ENCODE measurements at places on chromosomes 1 and 21.
A peak's percentile ranks its signal among the peaks of the same experiment; 100 is the strongest.

DNA sequence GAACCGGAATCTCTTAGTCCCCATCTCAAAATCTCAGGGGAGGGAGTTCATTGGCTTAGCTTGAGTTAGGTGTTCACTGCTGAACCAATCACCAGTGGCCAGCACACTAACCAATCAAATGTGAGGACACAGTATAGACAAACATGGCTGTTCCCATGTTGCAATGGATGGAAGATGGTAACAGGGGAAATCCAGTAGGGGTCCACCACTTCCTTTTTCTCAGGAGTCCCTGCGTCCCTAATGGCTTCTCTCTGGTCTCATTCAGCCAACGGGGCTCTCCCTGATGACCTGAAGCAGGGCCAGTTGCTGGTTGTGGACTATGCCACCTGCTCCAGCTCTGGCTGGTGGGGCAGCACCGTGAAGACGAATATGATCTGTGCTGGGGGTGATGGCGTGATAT is 9.7 kb downstream of the CELA2B start:
- no peak for DNase-seq

DNA sequence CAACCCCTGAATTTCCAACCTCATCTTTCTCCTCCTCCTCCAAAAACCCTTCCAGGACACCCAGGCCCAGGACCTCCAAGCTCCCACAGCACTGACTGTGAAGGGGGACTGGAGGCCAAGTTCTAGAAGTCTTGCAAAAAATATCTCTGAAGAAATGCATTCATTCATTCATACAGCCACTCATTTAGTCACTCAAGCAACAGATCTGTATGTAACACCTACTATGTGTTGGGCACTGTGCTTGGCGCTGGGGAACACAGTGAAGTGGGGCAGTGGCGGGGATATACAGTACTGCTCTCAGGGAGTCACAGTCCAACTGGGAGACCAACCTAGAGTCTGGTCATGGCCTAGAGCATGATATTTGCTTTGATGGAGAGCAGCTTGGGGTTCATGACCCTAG is 15.3 kb upstream of the TNFRSF1B start:
- no peak for DNase-seq

- DNase-seq: no peak
Measured at GRCh38 chr1:47709019-47709871, 271.4 kb downstream of the FOXD2 start.

GRCh38 chr1:94925561-94926125 is 1.3 kb downstream of the CNN3 start:
- peak; percentile 70 for DNase-seq

- no peak for DNase-seq
Measured at GRCh38 chr1:235913311-235913710, 46.6 kb upstream of the LYST start.

DNA sequence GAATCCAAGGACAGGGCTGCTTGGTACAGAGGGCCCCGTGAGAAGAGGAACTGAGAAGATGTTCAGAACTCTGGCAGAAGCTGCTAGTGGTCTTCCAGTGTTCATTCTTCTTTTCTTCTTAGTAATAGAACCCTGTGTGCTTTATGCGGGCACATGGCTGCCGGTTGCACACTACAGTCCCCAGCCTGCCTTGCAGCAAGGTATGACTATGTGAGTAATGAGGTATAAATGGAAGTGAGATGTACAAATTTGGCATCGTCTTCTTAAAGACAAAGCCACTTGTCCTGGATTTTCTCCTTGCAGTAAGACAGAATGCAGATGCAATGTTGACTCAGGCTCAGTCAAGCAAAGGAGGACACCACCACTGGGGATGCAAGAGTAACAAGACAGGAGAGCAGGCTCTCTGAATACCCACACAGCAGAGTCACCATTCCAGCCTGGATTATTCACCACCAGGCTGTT is 15.0 kb upstream of the ATP1B1 start:
- DNase-seq: no peak

GRCh38 chr1:106072909-106073600 is 983.4 kb upstream of the PRMT6 start:
- DNase-seq: no peak

DNA sequence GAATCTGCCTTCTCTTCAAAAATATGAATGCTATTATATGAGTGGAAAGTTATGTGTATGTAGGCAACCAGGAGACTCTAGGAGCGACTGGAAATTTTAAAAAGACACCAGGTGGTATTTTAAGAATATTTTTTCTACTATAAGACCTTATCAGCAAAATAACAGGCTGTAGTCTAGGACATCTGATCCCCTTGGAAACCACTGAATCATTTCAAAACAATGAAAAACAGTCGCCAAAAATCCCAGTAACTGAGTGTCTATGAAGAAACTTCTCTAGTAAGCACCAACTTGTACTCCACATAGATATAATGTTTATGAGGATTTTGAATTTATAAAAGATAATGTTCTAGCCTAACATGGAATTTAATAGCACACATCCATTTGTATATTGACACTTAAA is 358.5 kb downstream of the GPATCH2 start:
- no peak for DNase-seq

DNA sequence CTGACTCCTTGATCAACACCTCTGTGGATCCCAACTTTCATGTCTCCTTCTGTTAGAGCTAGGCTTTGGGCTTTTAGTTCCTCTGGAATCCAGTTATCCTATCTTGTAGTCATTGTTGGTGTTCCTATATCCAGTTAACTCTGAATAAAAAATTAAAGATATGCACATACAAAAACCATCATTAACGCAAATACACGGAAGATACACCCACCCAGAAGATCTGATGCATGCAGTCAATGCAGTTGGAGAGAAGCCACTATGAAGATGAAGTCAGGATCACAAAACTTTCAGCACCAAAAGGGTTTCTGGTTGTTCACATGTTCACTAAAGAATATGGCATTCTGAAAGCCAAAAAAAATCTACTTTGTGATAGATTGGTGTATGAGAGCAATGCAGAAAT is 123.6 kb upstream of the LHX8 start:
- DNase-seq: no peak

DNA sequence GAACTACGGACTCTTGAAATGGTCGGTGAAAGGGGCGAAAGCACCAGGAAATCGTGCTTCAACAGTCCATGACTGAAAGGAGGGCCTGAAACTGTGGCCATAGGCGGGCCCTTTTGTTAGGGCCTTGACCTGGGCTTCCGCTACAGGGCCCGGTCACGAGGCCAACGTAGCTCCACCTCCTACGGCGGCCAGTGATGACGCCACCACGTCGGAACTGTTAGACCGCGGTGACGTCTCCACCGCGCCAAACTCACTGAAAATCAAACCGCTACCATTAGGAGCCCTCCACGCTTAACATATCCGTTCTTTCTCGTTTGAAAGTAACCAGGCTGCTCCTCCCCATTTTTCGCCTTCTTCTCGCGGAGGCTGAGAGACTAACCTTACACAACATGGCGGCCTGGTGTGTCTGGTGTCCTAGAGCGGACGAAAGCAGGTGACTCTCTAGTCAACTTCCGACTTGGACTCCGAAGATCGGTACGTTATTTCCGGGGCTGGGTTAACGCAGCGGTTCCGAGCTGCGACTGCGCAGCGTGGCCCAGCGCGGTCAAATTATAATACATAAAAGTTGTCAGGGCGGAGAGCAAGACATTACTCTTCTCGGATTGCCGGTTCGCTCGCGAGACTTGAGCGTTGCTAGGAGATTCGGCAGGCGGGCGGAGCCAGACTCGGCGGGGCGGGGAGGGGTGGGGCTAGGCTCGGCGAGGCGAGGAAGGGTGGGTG is 371 bp upstream of the CACYBP start:
- peak; percentile 98 for DNase-seq

GRCh38 chr1:46530791-46531409 is 20.5 kb downstream of the KNCN start:
- DNase-seq: peak; percentile 70

- no peak for DNase-seq
Measured at GRCh38 chr1:179663810-179664209, 72.2 kb downstream of the TDRD5 start.

DNA sequence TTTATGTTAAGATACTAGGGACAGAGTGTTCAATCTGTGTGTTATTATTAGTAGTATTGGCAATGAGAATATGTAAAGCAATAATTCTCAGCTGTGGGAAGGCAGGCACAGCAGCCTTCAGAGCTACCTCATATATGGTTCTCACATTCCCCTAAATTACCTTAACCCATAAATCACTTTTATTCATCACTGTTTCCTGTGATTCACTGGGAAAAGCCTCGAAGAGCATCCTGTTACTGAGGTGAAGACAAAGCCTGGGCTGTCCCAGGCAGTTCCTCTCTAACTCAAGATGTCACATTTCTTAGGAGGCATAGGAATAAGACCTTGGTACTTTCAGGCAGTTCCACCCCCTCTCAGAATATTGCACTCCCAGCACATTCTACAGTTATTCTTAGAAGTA is 965.7 kb downstream of the NCAM2 start:
- no peak for DNase-seq

- DNase-seq: no peak
Measured at GRCh38 chr1:174158767-174159251, 511 bp upstream of the RABGAP1L start.

- DNase-seq: no peak
Measured at GRCh38 chr1:10965546-10966226, 46.8 kb upstream of the TARDBP start.

DNA sequence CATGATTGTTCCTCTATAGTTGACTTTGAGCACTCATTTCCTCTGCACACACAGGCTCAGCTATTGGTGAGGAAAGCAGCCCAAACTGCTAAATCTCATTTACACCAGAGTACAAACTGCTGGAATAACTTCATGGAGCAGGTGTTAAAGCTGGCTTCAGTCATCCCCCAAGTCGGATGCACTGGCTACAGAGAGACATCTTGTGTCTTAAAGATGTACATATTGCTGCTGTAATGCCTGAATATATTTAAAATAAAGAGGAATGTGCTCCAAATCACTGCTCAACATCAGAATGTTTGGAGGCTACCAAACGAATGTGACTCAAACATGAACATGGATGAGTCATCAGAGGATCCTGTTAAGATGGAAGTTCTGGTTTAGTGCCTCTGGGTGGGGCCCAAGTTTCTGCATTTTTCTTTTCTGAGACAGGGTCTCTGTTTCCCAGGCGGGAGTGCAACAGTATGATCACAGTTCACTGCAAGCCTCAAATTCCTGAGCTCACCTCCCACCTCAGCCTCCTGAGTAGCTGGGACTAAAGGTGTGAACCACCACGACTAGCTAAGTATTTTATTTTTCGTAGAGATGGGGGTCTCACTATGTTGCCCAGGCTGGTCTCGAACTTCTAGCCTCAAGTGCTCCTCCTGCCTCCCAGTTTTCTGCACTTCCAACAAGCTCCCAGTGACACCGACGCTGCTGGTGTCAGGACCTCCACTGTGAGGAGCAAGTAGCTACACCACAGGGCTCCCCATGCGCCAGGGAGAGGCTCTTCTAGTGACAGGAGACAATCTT is 79.0 kb upstream of the KRTAP19-8 start:
- no peak for DNase-seq

GRCh38 chr1:221638595-221638994 is 103.3 kb downstream of the DUSP10 start:
- no peak for DNase-seq

- DNase-seq: peak; percentile 41
Measured at GRCh38 chr1:29682919-29683295, 446.6 kb downstream of the PTPRU start.

DNA sequence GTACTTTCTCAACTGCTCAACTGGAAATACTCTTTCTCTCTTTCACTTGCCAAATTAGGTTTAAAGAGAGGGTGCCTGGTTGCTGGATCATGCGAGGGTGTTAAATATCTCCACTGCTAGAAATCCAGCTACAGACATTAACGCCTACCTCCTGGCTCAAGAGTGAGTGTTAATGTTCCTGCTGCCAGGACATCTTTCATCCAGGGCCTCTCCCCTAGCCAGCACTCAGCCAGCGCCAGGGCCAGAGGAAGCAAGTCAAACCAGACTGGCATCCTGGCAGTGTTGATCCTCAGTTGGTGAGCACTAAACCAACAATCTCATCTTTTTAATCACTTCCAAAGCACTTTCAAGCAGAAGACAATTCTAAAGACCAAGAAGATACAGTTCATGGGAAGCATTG is 92.9 kb upstream of the BARHL2 start:
- DNase-seq: no peak

DNA sequence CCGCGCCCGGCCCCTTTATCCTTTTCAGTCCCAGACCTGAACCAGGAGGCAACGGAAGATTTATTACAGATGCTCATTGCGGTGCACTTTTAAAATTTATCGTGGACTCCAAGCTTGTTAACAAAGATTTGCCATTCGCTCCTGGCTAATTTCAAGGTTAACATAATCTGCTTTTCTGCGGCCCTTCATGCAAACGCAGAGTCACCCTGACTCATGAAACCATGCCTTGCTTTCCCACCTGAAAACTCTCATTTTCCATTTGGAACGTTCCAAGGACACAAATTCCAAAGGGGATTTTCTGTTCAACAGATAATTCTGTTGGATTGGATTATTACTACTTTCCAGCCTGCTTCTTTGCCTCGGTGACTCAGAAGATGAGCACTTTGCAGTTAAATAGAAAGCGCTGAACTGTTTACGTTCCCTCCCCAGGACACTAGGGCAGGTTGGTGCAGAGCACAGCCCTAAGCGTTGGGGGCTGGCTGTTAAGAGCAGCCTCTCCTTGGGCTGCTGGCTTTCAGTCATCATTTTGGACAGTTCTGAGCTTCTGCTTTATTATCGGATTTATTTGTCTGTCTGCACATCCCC is 51.1 kb downstream of the CD247 start:
- no peak for DNase-seq

GRCh38 chr21:36727866-36728265 is 29.0 kb downstream of the SIM2 start:
- no peak for DNase-seq

GRCh38 chr1:97277891-97278654 is 556.5 kb downstream of the PTBP2 start:
- no peak for DNase-seq

GRCh38 chr1:237975903-237976302 is 85.2 kb upstream of the ZP4 start:
- no peak for DNase-seq

GRCh38 chr21:33237486-33237885 is 7.7 kb downstream of the IFNAR2 start:
- no peak for DNase-seq

- DNase-seq: no peak
Measured at GRCh38 chr1:10862743-10863335, 66.4 kb upstream of the CASZ1 start.

GRCh38 chr1:44333376-44333775 is 21.7 kb downstream of the ERI3 start:
- no peak for DNase-seq

DNA sequence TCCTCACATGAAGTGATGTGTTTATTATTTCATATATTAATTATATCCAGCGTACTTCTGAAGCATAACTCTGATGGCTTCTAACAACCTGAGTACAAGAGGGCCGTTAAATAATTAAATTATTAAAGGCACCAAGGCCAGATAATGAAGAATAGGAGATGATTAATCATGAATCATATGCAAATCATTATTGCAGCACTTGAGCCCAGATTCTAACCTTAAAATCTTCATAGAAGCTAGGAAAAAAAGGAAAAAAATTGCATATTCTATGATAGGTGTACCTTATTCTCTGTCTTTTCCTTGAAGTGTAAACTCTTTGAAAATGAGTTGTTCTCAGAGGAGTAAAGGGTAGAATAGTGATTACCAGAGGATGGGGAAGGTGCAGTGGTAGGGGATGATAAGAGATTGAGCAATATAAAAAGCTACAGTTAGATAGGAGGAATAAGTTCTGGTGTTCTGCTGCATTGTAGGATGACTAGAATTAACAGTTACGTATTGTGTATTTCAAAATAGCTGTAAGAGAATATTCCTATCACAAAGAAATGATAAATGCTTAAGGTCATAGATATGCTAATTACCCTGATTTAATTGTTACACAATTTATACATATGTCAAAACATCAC is 51.1 kb downstream of the SWT1 start:
- DNase-seq: no peak

GRCh38 chr1:54227091-54227602 is 27.2 kb downstream of the MRPL37 start:
- DNase-seq: no peak
